ENCODE measurements at places on chromosomes 4 and X. TPM values are rescaled to one million over a fixed set of nuclear protein-coding genes. Genes with fewer than 3 reads are reported as not detected.

The USP27X gene
- 1.3 TPM for total RNA-seq

The AKAP14 gene
- total RNA-seq: not detected

The CT47B1 gene
- total RNA-seq: not detected

The TMEM156 gene
- 18.4 TPM for total RNA-seq

Measured in GM12878 (cell line).